Stimulated activated CD8-positive, alpha-beta memory T cell treated with anti-CD3 and anti-CD28 coated beads, Interleukin-2, amount 100 ng/mL, for 1 hour (primary cell): ENCODE measurements at places on chromosomes 4 and X.

DNA sequence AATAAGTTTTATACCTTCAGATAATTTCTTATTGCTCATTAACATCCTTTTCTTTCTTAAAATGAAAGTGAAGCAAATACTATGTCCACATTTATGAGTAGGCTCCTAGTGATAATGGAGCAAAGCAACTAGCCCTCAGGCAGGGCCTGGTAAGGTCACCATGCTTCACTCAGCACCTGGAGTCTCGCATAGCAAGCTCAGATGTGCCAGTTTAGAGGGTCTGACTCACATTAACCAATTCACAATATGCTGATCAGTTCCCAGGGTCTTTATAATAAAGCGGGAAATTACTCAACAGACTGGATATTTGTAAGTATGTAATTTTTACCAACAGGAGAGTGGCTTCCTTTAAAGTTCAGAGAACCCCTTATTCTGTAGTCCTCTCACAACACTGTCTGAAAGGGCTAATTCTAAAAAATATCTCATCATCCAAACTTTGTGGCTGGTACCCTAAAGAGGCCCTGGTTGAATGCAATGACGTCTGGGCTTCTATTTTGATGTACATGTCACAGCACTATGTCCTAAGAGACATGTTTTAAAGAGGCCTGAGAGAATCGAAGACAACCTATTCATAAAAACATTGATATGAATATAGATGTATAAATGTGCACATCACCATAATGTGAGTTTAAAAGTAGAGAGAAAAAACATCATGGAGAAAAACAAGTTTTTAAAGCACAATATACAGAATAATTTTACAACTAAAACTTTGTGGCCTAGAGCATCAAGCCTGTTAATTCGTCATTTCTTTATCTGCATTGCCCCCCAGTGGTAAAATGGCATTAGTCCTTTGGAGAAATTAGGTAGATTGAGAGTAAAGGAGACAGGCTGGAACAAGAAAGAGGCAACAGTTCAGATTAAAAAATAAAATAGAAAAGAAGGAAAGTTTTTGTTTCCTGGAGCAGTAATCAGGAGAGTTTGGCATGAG is 44.3 kb downstream of the IL21 start:
- no peak for DNase-seq

DNA sequence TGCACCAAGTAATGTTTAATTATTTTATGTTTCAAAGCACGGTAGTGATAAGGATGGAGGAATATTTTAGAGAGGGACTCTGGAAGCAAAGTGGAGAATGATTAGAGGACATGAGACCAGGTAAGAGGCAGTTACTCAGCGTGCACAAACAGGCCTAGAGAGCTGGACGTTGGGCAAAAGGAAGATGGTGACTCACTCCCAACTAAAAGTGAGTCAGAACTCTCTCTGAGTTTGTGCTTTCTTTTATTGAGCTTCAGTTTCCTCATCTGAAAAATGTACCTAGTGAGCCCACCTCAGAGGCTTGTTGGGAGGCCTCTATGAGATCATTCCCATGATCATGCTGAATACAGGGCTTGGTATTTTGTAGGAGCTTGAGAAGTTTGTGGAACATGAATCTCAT is 1.6 kb upstream of the ZC4H2 start:
- no peak for DNase-seq

DNA sequence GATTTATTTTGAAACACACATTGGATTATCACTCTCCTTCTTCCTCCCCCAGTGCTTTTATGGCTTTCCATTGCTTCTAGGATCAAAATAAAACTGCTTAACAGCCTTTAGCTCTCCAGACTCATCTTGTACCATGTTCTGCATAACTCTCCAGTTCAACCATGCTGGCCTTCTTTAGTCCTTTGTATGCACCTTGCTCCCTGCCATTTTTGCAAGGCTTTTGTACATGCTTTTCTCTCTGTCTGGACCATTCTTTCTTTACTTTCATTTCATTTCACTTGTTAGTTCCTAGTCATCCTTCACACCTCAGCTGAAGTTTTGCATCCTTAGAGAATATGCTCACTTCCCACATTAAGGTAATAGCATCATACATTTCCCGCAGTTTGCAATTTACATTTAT is 6.9 kb downstream of the ARFIP1 start:
- no peak for DNase-seq

- no peak for DNase-seq
These were observed 8.0 kb downstream of the OPRPN start for GRCh38 chr4:70405765-70406164.

DNA sequence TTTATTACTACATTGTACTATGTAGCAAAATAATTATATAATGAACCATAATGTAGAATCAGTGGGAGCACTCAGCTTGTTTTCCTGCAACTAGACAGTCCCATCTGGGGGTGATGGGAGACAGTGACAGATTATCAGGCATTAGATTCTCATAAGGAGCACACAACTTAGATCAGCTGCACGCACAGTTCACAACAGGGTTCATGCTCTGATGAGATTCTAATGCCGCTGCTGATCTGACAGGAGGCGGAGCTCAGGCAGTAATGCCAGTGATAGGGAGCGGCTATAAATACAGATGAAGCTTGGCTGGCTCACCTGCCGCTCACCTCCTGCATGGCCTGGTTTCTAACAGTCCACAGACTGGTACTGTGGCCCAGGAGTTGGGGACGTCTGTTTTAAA is 199.2 kb downstream of the MAB21L2 start:
- no peak for DNase-seq

DNA sequence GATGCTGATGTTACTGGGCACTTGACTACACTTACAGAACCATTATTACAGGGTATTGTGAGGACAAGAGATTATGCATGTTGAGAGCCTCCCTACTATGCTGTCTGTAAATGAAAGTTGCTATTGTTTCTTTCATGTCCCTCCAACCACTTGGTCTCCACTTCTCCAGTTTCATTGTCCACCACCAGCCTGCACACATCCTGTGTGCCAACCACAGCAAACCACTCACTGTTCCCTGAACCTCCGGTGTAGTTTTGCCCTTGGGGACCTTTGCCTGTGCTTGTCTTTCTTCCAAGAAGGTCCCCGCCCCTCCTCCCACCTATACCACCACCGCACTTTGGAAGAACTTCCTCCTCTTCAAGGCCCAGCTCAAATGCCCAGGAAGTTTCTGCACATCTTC is 43.1 kb upstream of the AFF2 start:
- no peak for DNase-seq

DNA sequence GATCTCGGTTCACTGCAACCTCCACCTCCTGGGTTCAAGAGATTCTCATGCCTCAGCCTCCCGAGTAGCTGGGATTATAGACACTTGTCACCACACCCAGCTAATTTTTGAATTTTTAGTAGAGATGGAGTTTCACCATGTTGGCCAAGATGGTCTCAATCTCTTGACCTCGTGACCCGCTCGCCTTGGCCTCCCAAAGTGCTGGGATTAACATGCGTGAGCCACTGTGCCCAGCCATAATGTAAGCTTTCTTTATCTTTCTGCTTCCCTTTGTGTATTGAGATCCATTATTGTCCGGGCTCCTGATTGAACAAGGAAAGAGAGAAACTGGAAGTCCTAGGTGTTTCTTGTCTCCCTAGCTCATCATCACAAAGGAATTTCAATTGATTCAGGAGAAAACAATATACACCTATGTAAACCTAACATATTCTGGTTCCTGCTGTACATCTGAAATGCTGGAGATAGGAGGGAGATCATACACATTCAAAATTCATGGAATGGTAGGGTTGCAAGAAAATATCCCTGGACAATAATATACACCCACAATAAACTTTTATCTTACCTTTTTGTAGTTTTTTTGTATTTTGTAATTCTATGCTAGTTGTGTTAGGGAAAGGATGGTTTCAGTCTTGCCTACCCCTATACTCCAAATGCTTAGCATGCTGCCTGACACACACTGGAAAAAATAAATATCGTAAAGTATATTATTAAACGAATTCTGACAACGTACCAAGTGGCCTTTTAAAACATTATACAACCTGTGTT is 194.4 kb upstream of the HS3ST1 start:
- no peak for DNase-seq
